ENCODE measurements at places on chromosomes 6 and 20.

DNA sequence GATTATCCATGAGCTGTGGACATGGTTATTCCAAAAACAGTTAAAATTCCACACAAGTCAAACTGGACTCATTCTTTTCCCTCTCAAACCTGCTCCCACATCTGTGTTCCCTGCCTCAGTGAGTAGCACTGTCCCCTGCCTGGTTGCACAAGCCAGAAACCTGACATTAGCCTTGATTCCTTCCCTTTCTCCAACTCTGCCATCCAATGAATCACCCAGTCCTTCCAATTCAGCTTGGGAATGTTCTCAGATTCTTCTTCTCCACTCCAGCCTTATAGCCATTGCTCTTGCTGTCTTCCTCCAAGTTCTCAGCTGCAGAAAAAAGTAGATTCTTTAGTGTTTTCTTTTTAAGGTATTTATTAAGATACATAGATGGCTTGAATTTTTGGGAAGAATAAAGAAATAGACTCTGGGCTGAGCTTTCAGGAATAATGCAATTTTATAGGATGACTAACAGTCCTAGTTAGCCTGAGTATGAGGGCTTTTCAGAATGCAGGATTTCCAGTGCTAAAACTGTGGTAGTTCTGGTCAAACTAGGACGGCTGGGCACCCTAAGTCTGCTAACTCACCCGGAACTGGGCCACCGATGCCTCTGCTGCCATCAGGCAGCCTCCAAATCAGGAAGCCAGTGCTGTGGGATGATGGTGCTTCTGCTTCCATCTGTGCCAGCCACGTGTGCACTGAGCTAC lies 18.2 kb upstream of the SASH1 start:
- DNase-seq: no peak

DNA sequence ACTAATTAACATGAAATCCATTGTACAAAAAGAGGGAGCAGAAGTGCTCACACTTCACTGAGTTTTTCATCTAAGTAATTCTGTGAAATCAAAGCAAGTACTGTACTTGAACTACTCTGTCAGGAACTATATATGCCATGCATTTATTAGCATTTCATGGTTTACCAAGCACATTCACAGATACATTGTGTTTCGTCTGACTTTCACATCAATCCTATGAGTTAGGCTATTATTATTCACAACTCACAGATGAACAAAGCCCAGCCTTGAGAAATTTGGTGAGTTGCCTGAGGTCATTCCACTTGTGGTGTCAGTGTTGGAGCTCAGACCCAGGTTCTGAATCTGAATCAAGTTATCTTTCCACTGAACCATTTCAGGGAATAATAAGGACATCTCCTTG lies 33.7 kb upstream of the TENT5A start:
- DNase-seq: no peak

GRCh38 chr20:23228912-23229311 lies 121.7 kb upstream of the NXT1 start:
- DNase-seq: no peak

- DNase-seq: no peak
Measured at GRCh38 chr20:63222541-63222940, 6.6 kb upstream of the YTHDF1 start.

DNA sequence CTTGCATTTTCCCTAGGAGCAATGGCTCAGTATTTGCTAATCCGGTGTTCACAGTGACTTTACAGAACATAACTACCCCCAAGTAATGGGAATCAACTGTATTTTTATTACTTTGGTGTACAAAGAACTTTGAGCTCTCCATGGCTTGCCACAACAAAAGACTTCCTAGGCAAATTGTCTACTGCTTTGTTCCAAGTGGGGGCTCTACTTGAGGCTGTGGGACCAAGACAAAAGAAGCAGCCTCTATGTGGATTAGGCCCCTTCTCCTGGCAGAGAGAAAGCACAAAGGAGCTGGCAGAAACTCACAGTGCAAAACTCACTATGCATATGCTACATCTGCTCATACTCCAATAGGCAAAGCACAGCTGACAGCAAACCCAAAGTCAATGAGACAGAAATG lies 853 bp downstream of the WFDC8 start:
- DNase-seq: no peak

- no peak for DNase-seq
Measured at GRCh38 chr6:126153661-126154060, 167.3 kb downstream of the TRMT11 start.

DNA sequence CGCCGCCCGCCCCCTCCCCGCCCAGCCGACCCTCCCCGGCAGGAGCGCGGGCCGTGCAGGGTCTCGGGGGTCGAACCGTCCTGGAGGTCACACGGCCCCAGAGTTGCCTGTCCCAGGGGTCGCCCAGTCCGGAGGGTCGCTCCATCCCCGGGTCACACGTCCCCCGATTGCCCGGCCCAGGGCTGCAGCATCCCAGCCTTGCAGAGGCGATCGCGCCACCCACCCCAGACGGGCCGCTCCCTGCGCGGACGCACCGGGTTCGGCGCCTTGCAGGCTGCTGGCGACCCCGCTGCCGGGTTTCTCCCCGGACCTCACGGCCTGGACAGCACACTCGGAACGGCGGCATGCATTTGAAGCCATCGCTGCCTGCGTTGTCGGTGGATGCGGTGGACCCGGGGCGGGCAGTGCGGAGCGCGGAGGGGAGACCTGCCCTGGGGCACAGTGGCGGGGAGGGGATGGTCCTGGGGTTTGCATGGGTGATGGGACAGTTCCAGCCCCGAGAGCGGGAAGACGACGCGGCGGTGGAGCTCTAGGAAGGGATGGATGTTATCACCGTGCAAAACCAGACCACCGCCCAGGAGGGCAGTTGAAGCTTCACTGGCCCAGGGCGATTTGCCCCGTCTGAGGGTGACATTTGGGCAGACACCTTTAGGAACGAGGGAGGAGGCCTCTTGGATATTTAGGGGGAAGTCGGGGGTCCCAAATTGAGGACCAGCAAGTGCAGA lies 22.7 kb upstream of the FRMD1 start:
- DNase-seq: no peak

DNA sequence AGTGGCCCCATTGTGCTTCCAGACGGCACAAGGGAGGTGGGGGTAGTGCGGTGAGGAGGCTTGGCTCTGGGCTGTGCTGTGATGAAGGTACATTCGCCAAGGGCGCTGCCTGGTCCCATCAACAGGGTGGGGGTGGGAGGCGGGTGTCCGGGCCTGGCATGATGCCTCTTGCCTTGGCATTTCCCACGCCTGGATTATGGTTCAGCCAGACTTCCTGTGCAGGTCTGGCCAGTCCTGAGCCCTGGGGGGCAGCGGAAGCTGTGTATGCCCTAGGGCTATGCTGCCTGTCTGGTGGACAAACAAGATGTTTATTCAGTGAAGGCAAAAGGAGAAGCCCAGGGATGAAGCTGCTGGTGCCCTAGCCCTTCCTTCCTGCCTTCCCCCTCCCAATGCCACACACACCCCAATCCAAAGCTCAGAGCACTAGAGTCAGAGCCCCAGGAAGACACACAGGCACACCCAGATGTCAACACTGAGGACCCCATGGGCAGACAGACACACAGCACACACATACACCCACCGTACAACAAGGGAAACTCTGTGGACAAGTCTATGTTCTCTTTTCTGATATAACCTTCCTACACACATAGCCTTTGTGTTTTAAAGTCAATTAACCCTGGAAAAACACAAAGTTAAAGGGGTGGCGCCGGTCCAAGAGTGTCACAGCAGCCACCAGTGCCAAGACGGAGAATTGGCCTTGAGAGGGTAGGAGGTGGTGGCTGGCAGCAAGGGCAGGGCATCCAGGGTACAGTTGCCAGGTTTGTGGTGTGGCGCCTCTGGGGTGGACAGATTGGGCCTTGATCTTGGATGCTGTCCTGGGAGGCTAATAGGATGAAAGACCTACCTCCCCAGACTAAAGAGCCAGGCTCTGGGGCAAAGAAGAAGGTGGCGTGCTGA lies 54.7 kb upstream of the SAYSD1 start:
- no peak for DNase-seq
